Muscle of back (tissue), 13 donors: ENCODE measurements at places on chromosomes 6 and 20. TPM values are rescaled to one million over a fixed set of nuclear protein-coding genes. Genes with fewer than 3 reads are reported as not detected.

Gene BHLHE23
- not detected for polyA plus RNA-seq

Gene LCA5
- polyA plus RNA-seq = 4.8 TPM

Gene OR2H1
- not detected for polyA plus RNA-seq

- no peak for DNase-seq
Observed at GRCh38 chr6:133040094-133040802, 200.9 kb upstream of the EYA4 start.

- DNase-seq = no peak
Observed at GRCh38 chr6:129031051-129031599, 148.2 kb downstream of the LAMA2 start.

- DNase-seq = no peak
Observed at GRCh38 chr6:32825966-32826365, 9.2 kb upstream of the HLA-DOB start.

DNA sequence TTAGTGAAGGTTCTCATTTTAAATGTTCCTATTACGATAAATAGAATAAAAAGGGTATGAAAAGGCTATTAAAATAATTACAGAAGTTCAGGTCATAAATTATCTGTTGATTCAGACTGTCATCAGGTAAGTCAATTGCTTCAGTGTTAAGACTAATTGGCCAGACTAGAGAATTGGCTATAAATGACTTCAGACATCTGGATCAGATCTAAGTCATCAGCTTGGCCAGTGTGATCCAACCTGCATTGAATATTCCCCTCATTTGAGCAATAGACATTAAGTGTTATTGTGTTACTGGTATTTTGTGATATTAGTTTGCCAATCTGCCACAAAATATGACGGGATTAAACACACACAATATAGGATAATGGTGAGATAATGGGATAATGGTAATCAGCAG lies 377.6 kb upstream of the CITED2 start:
- no peak for DNase-seq

DNA sequence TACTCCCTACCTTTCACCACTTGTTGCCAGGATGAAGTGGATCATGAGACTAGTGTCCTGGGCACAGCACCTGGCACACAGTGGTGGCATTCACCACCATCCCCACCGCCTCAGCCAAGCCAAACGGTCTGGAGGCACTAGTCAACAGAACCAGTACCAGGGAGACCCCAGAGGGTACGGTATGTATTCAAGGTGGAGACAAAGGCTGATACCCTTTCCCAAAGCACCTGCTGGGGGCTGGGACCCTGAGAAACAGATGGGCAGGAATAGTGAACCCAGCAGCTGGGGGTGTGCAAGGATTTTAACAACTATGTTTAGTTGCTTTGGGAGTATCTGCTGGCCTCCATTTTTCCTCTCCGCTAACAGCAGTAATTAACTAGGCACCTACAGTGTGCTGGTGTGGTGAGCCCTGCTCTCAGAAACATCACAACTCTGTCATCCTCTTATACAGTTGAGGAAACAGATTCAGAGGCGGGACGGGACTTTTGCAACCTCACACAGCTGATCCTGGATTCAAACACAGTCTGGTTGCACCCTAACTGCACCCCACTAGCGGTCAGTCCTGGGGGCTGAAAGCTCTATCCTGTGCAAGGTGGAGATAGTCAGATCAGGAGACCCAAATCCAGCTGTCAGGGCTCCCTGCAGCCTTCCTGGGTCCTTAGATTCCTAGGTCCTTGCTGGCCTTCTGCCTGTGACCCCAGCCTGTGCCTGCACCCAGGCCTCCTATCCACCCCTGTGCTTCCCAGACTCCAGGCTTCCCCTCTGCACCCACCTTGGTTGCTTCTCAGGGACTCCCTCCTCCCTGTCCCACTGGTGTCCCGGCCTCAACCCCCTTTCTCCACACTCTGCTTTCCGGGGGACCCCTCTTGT lies 1.2 kb downstream of the SNTA1 start:
- DNase-seq = no peak

DNA sequence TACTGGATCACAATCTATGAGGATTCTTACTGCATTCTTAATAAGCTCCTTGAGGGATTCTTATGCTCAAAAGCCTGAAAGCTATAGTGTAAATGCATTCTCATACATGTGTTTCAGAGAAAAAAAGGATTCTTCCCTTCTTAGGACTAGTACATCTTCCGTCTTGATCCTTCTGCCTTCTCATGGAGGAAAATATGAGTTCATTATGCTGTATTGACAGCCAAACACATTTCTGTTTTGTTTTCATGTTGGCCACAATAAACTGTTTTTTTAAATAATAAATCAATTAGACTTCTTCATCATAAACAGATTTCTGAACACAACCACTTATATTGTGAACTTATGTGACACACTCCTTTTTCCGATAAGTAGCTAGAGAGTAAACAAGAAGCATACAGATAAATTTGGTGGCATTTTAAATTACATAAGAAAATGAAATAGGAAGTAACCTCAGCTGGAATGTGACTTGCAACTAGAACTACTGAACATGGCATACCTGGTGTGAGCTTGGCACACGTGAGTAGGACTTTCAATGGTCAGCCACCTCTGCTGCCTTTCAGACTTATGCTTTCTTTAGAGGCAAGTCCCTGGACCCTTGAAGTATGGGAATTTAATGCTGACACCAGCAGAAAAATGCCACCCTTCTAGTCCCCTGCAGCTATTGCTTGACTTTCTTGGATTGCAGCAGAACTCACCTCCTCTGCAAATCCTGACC lies 350.4 kb downstream of the BCKDHB start:
- peak; percentile 53 for DNase-seq

- peak; percentile 80 for DNase-seq
Observed at GRCh38 chr6:83270971-83271719, 78.0 kb downstream of the RWDD2A start.

- no peak for DNase-seq
Observed at GRCh38 chr6:143055213-143055612, 5.5 kb upstream of the AIG1 start.

DNA sequence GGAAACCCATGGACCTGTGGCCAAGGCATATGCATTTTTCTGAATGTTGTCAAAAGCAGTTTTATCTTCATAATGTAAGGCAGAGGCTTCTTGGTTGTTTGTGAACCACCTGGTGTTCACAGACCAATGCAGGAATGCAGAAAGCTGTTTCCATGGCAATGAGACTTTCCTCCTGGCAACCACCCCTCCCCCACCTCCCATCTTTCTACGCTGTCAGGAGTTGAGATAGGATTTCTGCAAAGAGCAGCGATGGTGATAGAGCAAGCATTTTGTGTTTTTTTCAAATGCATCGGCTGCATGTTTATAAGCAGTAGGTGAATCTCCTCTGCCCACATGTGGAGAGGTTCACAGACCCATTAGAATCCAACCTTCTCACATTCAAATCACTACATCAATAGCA lies 114.1 kb upstream of the SMLR1 start:
- no peak for DNase-seq

DNA sequence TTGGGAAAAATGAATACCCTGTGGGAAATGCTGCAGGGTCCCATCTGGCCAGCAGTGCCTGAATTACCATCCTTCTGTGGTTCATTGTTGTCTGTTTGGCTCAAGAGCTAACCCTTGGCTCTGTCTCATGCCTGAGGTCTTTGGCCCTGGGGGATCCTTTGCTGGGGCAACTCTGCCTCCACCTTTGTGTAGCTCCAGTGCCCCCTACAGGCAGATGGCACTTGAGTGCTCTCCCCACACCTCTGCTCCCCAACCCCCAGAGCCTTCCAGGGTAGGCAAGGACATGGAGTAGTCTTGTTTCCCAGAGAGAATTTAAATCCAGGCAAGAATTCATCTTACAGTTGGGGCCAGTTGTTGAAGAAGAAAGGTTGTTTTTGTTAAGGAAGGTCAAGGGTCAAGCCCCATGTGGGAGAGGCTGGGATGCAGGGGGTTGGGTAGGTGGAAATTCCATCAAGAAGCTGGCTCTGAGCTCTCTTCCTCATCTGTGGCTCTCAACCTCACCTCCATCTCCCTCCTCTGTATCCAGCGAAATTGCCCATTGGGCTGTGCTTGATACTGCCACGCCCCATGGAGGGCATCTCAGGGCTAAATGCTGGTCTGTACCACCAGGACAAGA lies 44.2 kb downstream of the ZNF831 start:
- DNase-seq = no peak

DNA sequence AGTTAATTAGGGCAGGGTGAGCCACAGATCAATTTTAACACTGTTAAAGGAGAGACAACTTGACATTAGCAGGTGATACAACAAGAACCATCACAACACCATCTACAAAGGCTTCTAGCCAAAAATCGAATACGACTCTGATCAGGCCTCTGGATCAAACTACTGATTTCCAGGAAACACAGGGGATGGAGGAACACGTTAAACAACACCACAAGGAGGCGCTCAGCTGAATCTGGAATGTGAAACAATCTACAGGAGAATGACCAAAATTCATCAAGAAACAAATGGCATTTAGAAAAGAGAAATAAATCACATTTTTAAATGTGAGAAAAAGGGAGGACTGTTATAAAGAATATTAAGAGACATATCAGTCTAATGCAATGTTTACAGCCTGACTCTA lies 13.5 kb upstream of the MAFB start:
- DNase-seq = no peak

GRCh38 chr6:88177961-88178464 lies 11.9 kb upstream of the CNR1 start:
- no peak for DNase-seq

DNA sequence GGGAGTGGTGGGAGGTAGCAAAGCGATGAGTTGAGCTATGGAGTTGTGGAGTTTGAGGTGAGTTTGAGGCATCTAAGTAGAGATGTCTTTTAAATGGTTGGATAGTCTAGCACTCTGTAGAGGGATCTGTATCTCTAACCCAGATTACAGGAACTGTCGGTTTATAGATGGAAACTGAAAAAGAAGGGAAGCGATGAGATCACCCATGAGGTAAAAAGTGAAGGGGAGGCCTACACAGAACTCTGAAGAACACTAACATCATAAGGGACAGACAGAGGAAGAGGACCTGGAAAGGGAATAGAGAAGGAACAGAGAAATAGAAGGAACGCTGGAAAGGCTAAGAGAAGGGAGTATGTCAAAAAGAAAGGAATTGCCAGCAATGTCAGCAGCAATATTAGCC lies 2.5 kb downstream of the HINT3 start:
- DNase-seq = no peak
